ENCODE measurements at places on chromosomes 3 and 15.

DNA sequence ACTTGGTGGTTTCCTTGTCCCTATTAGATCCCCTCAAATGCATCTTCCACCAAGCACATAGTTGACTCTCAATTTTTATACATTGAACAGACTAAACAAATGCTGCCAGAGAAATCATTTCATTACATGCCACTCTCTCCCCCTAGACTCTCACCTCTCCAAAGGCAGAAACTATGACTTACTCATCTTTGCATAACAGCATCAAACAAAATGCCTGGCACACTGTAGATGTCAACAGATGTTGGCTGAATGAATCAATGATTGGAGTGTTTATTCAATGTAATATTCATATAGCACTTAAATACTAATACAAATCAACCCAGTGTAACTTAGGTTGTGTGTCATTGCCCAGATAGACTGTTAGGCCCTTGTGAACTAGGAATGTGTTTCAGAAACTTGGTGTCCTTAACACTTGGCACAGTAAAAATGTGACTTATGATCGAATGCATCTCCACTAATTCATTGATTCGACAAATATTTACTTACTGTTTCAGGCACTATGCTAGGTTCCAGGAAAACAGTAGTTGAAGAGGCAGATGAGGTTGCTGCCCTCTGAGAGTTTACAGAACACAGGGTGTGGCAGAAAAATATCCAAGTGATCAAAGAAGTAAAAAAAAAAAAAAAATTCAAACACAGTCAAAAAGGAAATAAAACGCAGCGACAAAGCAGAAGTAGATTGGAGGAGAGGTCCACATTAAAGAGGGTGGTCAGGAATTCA lies 188.5 kb upstream of the LRRN1 start:
- no peak for DNase-seq

- DNase-seq, result no peak
These were observed 66.1 kb upstream of the NPHP3 start for GRCh38 chr3:132788301-132788671.

DNA sequence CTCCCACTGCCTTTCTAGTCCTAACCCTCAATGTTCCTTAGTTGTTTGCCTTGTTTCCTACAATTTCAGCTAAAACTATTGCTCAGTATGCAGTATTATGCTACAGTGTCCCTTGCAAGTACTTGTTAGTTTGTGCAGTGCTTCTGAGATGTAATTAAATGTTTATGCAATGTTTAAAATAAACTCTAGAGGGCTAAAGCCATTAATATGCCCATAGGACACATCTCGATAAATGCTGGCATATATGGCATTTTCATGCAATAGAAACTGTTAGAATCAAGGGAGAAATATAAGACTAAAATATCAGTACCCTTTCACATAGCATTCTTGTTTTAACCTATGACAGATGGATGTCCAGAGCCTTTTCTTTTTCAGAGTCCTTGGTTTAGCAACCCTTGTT lies 59.8 kb upstream of the ACKR4 start:
- DNase-seq, result no peak

DNA sequence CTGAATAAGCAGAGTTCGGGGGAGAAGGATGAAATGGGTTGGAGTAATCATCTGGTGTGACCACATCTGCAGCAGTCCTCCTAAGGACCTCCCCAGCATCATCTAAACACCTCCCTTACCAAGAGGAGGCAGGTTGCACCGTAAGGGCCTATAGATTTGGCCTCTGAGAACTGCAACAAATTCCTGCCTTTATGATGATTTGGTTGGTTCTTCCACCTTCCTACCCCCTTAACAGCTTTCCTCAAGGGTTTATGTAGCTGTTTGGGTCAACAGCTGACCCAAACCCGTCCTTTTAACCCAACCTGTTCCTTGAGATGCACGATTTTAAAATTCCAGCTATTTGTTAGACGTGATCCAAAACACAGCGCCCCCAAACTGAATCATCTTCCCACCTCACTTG lies 58.2 kb downstream of the AAGAB start:
- DNase-seq, result no peak

DNA sequence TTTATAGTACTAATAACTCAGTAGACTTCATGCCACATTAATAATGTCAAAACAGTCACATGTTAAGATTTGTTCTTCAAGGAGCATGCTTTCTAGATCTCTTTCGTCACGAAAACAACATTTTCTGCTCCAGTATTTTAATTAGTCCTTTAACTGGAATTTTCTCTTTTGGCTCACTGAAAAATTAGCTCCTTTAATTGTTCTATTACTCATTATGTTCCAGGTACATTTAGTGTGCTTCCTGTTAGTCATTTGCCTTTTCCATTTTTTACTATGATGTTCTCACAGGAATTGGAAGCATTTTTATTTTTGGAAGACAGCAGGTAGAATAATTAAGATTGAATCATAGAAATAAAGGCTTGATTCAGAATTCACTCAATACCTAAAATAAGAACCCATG lies 111.2 kb downstream of the SLC9A9 start:
- DNase-seq, result no peak

DNA sequence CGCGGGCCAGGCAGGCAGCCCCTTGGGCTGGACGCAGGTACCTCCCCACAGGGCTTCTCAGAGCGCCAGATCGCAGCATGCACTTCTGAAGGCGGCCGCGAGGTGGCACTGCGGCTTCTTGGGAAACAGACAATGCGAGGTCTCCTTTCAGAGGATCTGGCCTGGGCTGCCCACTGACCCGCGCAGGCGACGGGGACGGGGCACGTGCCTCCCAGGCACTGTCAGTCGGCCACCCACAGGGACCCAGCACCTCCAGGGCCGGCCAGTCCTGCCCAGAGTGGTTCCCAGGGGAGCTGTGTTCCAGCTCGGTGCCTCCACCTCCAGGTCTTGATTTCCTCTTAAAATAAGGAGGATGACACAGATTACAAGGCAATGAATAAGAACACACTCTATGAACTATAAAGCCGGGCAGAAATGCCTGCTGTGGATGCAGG lies 24.4 kb upstream of the TXNRD3 start:
- peak; percentile 70 for DNase-seq

GRCh38 chr3:132984181-132984580 lies 54.0 kb upstream of the TMEM108 start:
- DNase-seq, result no peak

- no peak for DNase-seq
These were observed 21.0 kb downstream of the CCDC33 start for GRCh38 chr15:74257105-74257504.

DNA sequence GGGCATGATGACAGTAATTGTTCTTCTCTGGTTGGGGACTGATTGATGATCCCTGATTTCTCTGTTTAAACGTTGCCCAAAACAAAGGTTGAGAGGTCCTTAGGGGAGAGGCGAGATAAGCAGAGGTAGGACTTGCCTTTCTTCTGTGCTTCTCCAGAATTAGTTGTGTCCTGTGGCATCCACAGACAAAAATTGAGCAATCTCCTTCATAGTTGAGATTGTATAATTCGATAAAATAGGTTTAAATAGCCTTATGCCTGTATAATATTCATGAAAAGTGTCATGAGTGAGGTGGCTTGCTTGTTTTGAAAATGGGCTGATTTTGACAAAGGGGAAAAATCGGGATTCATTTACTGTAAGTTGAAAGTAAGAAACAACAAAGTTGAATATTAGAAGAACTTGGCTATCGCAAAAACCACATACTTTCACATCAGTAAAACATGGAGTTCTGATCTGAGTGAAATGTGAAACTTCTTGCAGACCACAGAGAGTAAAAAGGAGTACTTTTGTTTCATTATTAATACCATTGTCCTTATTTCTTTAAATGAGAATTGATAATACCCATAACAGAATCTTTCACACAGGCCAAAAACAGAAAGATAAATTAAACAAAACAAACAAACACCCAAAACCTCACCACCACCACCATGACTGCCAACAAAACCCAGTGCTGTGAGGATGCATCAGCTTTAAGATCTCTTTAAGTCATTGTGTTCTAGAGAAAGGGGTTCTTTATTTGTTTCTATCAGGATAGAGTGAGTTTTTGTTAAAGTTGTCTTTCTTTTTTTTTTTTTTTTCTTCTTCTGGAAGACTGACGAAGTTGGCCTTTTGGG lies 155.7 kb downstream of the LPP start:
- no peak for DNase-seq

DNA sequence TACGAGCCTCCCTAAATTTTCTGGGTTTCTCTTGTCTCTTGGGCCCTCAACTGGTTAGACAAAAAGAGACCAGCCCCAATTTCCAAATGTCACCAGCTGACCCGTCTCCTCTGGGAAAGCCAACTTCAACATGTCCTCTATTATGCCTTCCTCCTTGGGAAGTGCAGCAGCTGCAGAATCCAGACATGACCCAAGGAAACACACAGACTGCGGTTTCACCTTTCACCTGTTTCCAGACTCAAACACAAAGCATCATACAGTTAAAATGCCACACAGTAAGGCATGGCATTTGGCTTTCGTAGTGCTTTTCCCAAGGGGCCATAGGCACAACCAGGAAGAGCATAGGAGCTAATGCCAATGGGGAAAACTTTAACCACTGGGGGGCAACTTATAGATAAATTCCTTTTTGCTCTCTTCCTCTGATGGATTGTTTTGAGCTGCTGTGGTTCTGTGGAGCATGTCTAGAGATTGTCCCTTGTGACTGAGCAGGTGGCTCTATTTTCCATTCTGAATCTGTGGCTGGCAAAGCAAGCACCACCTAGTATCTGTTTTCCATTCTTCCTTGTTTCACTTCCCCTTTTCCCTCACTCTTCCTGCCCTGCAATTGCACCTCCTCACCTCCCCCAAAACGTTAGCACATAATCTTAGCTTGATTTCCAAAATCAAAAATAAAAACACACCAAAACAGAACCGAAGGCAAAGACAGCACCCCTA lies 49.3 kb downstream of the HHLA2 start:
- no peak for DNase-seq

- DNase-seq, result no peak
These were observed 335.2 kb upstream of the MCTP2 start for GRCh38 chr15:93895976-93896770.

- DNase-seq, result no peak
These were observed 94.6 kb upstream of the SETMAR start for GRCh38 chr3:4208556-4208955.

DNA sequence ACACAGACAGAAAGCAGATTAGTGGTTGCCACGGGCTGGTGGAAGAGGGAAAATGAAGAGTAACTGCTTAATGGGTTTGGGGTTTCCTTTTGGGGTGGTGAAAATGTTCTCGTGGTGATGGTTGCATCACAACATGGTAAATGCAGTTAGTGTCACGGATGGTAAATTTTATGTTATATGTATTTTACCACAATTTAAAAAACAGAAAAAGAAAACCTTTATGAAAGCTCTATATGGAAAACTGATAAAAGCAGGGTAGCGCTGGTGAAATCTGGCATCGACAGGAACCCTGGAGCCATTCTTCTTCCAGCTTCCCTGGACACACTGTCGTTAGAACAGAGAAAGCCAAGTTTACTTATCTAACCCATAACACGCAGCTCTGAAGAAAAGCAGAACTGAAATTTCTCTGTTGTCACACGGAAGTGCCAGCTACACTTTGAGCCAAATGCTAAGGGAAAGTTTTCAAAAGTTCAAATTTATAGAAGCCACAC lies 287.7 kb upstream of the NR2F2 start:
- no peak for DNase-seq

- DNase-seq, result no peak
These were observed 90.9 kb downstream of the RAP2B start for GRCh38 chr3:153252963-153253362.

DNA sequence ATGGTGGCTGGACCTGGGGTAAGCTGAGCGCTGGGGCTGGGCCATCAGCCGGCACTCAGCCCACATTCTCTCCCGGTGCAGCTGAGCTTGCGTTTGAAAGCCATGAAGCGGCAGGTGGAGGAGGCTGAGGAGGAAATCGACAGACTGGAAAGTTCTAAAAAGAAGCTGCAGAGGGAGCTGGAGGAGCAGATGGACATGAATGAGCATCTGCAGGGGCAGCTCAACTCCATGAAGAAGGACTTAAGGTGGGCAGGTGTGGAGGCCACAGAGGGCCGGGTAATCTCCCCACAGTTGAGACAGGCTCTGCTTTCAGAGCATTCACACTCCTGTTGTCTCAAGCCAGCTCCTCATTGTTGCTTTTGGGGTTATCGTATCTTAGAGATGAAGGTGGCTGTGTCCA lies 45.7 kb upstream of the MYZAP start:
- no peak for DNase-seq

DNA sequence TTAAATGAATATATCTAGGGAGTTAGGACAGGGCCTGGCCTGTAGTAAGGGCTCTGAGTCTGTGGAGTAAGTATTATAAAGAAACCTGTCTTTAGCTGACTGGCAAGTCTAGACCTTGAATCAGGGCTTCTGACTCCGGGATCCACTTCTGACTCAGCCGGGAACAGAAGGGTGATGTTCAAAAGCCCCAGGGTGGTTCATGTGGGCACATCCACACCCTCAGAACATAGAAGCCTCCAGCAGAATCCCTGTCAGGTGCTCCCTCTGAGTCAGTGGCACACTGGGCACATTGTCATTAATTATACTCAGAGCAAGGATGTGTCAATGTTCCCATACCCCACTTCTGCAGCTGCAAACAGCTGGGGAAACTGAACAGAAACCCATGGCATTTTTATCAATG lies 26.7 kb upstream of the SNRK start:
- no peak for DNase-seq

GRCh38 chr15:93028632-93029213 lies 60.3 kb downstream of the RGMA start:
- DNase-seq, result no peak

DNA sequence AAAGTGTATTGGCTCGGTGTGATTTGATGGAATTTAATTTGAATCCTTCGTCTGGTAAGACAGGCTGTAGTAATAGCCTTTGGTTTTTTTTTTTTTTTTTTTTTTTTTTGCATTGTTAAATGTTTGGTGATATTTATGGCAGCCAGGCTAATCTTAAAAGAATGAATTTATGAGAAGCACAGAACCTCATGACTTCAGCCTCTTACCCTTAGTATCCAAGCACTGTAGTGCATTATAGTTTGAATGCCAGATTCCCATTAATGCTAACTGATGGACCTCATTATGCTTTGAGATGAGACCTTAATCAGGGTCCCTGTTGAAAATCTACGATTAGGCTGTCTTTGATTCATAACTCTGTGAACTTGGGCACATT lies 110.6 kb upstream of the SAMMSON start:
- DNase-seq, result no peak

DNA sequence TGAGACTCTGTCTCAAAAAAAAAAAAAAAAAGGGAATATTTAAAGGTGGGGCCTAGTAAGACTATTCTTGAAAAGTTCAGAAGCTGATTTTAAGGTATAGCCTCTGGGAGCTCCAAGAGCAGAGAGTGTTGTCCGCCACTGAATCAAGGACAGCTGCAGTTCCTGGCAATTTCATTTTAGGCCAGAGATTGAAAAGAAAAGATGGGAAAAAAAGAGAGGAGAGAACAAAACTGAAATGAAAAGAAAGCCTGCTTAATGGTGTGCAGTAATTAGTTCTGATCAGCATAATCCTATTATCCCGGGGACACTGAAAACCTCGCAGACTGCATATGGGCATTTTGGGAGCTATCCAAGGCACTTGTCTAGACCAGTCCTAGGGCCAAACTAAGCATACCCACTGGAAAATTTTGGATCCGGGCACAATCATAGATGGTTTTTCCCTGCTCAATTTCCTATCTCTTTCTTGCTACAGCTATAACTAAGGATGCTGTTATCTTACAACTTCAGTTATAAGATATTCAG lies 43.2 kb downstream of the EHHADH start:
- no peak for DNase-seq

Data from T-helper 9 cell (primary cell).